ENCODE measurements at places on chromosomes 2 and 18.

GRCh38 chr2:109052922-109053321, 63.9 kb upstream of the EDAR start:
- no peak for DNase-seq

DNA sequence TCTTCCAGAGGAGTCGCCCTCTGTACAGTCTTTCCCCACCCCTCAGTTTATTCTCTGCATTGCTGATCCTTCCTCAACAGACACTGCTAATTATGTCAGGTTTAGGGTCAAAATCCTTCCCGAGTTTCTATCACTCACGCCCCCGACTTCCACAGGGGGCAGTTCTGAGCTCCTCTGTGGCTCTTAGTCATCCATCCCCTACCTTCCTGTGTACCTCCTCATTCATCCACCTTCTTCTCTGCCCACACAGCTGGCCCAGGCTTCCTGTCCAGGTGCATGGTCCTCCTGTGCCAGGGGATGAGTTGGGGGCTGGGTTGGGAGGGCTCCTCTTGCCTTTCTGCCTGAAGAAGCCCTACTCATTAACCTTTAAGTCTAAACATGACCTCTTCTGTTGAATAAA, 202.9 kb downstream of the ARL4C start:
- no peak for DNase-seq

- DNase-seq = no peak
These were observed 134.9 kb downstream of the SOX11 start for GRCh38 chr2:5826979-5827655.

DNA sequence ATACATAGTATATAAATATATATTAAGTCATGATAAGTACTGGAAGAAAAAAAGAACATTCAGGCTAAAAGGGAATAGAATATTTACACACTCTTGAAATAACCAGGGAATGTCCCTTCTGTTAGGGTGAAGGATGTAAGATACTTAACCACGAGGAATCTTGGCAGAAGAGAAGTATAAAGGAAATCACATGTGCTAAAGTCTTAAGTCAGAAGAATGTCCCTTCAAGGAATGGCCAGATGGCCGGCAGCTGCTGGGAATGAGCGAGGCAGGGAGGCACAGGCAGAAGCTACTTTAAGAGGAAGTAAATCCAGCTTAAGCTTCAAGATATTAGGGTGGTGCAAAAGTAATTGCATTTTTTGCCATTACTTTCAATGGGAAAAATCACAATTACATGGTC, 5.5 kb downstream of the CCDC102B start:
- DNase-seq = no peak

DNA sequence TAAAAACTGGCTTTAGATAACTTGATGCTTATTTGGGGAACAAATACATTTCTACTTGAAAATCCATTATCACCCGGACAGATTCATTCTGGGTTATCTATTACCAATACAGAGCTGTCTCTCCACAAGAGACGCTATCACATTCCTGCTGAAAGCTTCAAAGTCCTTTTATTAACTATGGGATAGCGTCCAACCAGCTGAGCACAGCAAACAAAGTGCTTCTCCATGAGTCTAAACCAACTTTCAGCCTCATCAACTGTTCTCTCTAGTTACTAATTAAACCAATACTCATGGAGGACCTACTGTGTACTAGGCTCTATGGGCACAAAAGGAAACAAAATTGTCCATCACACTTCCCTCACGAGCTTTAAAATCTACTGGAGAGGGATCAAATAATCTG, 132.8 kb downstream of the L3MBTL4 start:
- DNase-seq = peak; percentile 34

DNA sequence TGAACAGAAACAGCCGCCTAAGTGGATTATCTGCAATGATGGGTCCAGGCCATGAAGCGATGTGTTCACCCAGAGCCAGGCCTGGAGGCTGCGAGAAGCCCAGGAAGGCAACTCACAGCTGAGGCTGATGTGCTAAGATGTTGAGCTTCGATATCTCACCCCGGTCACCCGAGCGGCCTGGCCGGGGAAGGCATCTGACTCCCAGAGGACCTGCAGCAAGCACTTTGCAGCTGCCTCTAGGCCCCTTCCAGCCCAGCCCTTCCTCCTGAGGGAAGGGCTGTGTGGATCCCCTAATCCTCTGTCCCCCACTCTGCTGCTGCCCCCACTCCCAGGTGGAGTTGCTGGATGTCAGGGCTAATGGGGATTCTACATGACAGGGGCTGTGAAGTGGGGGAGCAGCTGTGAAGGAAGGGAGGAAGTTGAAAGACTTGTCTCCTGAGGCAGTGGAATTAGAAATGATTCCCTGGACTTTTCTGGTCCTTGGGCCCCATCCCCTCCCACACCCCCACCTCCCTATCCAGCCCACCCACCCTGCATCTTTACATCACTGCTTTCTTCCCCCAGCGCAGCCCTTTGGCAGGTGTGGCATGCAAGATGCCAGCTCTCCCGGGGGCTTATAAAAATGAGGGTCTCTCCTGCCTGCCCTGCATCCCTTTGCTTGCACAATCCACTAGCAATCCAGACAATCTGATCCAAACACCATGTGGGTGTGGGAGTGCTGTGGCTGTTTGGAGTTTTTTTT, 4.3 kb downstream of the ATP6V1B1 start:
- DNase-seq = no peak

DNA sequence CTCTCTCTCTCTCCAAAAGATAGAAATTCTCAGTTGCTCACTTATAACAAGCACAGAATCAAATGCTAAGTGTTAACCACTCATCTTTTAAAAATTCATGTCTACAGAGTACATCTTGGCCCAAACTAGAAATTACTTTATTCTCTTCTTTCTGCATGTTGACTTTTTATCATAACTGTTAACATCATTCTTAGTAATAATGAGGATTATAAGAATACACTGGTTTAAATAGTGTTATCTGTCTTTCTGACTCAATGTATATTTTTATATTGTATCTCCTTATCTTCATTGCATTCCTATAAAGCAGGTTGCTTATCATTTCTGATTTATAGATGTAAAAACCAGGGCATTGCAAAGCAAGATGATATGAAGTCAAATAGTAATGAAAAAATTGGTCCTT, 17.8 kb upstream of the KLF7 start:
- no peak for DNase-seq

DNA sequence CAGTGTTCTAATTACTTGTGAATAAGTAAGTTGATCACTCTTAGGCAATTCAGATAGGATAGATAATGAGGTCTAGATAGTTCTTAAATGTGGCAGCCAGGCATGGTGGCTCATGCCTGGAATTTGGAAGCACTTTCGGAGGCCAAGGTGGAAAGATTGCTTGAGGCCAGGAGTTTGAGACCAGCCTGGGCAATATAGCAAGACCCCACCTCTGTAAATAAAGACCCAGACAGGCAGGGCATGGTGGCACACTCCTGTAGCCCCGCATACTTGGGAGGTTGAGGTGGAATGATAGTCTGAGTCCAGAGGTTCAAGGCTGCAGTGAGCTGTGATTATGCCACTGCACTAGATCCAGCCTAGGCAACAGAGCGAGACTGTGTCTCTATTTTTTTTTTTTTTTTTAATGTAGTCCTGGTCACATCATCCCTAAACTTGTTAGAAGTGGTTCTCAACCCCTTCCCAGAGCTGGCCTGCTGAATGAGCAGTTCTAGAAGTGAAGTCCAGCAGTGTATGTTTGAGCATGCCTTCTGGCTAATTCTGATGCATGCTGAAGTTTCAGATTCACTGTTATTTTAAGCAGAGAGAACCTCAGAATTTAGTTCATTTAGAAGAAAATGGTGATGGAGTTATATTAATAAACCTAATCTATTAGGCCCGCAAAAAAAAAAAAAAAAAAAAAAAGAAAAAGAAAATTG, 306.2 kb downstream of the PRKCE start:
- DNase-seq = no peak

DNA sequence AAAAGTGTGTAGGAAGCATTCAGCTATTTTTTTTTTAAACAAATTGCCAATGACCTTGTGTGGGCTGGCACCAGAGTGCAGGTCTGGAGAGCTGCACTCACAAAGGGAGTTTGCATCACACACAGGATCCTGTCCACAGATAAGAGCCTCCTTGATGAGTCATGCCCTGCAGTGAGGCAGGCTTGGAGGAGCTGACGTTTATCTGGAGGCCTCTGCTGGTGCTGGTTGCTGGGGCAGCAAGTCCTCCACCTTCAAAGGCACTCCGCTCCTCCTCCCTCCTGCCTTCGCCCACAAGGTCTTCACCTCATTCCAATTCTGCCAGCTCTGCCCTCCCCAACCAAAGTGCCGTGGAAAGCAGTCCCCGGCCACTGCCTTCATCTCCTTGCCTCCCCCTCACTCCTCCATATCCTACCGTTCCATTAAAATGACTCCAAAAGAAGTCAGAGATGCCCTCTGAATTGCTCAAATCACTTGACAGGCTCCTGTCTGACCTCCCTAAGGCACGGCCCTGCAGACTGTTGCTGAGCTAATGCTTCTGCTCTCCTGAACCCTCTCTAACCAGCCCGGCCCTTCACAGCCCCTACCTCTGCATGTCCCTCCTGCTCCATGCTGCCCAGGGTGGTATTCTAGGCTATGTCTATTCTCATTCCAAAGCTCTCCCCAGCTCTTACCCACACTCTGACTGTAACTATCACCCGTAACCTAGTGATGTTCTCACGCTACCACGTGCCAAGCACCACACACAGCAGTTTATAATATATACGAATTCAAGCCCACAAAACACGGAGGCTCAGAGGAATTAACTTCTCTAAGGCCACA, 30.9 kb downstream of the LONRF2 start:
- DNase-seq = peak; percentile 83

DNA sequence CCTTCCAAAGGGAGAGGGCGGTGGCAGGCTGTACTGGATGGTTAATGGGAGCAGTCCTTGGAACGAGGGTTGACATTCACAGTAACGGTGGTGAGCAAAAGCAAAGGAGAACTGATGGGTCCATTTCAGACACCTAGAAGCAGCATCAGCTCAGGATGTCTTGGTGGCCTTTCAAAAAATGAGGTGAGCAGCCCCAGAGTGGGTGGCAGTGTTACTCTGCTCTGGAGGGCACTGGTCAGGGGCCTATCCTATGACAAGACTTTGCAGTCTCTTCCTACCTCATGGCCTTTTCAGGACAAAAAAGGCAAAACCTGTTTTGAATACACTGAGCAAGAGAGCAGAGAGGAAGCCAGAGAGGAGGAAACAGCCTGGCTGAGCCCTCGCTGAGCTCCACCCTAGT, 23.5 kb downstream of the CAPN14 start:
- DNase-seq = no peak

DNA sequence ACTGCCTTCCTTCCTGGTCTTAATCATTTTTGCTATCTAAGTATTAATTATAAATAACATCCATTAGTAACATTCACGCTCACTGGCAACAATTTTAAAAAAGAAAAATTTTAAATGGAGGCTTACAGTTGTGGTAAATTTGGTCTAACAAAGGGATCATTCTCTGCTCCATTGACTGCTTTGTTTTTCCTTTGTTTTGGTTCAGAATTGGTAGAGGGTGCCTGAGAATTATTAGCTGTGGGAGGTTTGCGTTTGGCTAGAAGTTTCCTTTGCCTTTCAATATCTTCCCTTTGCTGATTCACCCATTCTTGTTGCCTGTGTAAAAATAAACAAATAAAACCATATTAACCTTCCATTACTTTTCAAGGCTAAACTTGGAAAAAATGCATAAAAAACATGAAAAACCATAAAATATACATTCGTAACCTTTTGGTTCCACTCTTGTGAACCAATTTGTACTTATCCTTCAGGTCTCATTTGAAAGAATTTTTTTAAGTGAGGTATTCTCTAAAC, 114.6 kb downstream of the TLK1 start:
- DNase-seq = no peak

DNA sequence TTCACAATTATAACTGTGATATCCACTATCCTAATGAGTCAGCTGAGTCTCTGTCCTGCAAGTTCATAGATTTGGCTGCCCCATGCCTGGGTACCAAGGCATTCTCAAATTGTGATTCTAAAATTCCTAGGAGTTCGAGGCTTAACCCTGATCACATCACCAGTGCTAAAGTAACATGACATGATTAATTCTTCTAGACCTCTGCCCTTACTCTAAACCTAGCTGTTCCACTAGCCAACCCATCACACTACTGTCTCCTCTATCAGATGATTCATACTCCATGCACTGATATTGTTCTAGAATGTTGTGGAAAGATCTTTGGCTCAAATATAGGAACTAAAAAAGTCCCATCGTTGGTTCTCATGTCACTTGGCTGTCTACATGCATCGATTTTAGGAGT, 487.6 kb downstream of the PIK3C3 start:
- no peak for DNase-seq

GRCh38 chr2:113768770-113769169, 12.3 kb upstream of the SLC35F5 start:
- DNase-seq = no peak

DNA sequence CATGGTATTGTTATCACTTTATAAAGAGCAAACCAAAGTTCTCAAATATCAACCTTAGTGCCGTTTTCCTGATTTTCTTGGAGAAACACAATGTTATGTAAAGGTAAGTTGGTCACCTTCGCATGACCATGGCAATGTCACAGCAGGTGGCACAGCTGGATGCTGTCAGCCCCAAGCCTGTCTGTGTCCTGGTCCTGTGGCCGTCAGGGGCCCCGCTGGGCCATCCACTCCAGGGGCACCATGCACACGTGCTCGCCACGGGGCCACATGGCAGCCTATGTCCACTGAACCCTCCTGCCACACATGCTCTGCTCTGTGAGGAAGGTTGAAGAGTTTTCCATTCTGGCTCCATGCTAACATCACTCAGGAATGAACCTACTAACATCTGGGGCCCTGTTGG, 85.9 kb downstream of the EIPR1 start:
- no peak for DNase-seq

DNA sequence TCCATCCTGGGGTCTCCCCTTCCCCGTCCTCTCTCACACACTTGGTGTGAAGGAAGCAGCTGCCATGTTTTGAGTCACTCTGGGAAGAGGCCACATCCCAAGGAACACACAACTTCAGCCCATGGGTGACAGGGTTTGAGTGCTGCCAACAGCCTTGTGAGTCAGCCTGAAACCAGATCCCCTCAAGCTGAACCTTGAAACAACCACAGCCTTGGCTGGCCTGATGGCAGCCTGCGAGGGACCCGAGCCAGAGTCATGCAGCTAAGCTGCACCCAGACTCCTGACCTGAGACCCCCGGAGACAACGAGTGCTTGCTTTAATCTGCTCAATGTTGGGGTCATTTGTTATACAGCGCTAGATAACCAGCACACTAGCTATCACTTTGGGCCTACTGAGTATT, 19.3 kb upstream of the MC2R start:
- DNase-seq = no peak

GRCh38 chr2:226725126-226725860, 74.3 kb downstream of the IRS1 start:
- DNase-seq = no peak

- no peak for DNase-seq
These were observed 34.5 kb downstream of the SLC4A3 start for GRCh38 chr2:219661955-219662395.

DNA sequence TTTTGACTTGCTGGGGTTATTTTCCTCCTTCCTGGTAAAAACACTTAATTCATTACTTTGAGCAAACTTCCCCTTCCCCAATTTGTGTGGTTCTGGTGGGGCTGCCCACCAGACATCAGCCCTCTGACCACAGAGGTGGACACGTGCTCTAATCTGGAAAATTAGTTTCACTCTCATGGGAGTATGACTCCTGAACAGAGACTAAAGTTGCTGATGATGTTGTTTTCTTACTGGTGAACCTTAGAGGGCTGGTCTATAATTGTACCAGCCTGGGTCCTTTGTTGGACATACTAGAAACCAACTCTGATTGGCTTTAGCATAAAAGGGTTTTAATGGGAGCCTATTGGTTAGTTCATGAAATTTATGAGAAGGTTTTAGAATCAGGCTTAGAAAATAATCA, 54.1 kb upstream of the ACYP2 start:
- no peak for DNase-seq
